ENCODE measurements at places on chromosomes 7 and 10. TPM values are rescaled to one million over a fixed set of nuclear protein-coding genes. Genes with fewer than 3 reads are reported as not detected.
A peak's percentile ranks its signal among the peaks of the same experiment; 100 is the strongest.

DNA sequence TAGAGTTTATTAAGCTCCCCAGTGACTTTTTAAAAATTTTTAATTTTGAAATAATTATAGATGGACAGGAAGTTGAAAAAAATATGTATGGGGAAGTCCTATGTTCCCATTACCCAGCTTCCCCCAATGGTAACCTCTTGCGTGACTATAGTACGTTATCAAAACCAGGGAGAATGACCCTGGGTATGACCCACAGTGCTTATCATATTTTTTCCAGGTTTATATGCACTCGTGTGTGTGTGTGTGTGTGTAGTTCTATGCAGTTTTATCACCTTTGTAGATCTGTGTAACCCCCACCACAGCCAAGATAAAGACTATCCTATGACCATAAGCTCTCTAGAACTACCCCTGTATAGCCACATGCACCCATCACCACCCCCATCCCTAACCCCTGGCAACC is 72.8 kb downstream of the TBXAS1 start:
- DNase-seq: no peak

- no peak for DNase-seq
Observed at GRCh38 chr10:68957654-68958053, 1.7 kb downstream of the DDX21 start.

DNA sequence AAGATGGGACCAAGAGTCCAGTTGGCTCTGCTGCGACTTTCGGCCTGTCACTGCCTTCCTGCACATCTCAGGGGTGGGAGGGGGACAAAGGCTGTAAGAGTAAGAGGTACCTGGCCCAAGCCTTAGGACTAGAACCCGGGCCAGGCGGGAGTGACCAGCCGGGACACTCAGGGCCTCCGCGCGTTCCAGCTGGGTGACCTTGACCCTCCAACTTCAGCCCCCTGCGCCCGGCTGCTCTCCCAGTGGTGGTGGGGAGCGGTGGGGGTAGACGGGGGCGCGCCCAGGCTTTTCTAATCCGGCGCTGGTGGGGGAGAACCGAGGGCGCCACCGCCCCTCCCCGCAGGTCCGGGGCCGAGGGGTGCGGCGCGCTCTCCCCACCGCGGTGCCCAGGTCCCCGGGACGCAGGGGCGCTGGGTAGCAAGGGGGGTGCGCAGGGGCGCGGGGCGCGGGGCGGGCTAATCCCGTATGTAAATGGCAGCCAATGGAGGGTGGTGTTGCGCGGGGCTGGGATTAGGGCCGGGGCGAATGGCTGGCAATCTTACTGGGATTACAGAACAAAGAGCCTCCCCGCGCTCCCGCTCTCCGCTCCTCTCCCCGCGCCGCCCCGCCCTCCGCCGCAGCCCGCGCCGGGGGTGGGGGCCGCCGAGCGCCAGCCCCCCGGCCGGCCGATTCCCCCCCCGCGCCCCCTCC is at the start of gene GTF2IRD1:
Gene GTF2IRD1, plus strand, starts transcription at position 585 of the 690 bp plus-strand sequence. CDS start 54,175 bp downstream, outside the sequence.
- peak; percentile 78 for DNase-seq

- no peak for DNase-seq
Observed at GRCh38 chr10:89158446-89158845, 48.7 kb downstream of the CH25H start.

- peak; percentile 55 for DNase-seq
Observed at GRCh38 chr10:10677479-10677878, 340.2 kb upstream of the CELF2 start.

DNA sequence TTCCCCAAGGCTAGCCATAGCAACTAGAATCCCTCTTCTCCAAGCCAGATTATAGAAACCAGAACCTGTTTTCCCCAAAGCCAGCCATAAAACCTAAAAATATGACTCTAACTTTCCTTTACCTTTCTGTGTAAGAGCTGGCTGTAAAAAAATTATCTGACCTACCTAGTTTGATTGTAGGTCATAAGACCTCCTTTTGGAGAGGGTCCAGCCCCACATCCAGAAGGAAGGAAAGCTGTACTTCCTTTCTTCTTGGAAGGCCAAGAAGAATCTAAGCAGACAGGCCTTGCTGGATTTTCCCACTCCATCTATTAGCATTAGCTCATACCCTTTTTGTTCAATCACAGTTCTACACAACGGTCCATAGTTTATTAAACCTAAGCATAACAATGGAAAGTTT is 1006.3 kb downstream of the SORCS3 start:
- DNase-seq: peak; percentile 54

- no peak for DNase-seq
Observed at GRCh38 chr7:51077316-51077986, 239.2 kb downstream of the COBL start.

- DNase-seq: no peak
Observed at GRCh38 chr10:5599613-5600520, 66.5 kb downstream of the ASB13 start.

- DNase-seq: no peak
Observed at GRCh38 chr10:33114451-33114952, 156.5 kb upstream of the ITGB1 start.

DNA sequence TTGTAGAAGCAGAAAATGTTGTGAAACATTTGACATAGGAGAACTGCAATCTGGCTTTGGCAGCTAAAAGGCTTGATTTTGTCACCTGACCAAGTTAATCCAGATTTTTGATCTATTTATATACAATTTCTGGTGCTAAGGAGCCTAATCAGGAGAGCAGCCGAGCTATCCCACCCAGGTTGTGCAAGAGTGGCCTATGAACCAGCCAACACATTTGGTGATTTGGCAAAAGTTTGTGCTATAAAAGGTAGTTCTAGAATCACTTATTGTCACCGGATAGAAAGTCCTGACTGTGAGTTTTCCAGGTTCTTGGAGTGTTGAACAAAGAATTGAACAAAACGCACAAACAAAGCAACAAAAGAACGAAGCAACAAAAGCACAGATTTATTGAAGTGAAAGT is 1.4 kb upstream of the SPAM1 start:
- DNase-seq: no peak

DNA sequence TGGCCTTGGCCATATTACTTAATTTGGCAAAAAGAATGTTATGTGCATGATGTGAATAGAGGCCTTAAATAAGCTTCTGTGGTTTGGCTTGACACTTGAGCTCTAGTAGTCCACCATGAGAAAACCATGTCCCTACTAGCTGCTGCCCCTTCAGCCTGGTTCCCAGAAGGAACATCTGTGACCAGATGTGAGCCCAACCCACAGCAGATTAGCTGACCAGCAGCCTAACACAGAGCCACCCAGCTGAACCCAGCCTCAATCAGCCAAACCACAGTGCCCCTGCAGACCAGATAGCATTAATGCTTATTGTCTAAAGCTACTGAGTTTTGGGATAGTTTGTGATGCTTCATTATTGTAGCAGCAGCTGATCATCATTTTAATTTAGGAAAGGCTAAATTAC is 16.6 kb downstream of the JAZF1 start:
- DNase-seq: no peak

DNA sequence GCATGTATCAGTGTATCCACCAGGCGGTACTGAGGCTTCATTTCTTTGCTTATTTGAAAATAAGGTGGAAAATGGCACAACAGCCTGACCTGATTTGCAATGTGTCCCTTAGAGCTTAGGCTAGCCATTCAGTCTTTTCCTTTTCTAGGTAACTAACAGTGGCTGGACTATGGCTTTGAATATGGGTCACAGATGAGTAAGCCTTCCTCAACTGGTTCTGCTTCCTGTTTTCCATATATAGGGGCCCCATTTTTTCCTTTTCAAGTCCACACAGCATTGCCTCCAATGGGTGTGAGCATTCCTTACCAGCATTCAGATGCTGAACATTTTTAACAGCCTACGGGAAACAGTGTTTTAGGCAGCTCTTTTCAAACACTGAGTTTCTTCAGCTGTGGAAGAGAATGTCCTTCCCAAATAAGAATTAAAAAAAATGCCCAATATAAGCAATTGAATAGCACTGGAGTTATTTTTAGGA is 3.9 kb upstream of the ITGB1 start:
- no peak for DNase-seq

DNA sequence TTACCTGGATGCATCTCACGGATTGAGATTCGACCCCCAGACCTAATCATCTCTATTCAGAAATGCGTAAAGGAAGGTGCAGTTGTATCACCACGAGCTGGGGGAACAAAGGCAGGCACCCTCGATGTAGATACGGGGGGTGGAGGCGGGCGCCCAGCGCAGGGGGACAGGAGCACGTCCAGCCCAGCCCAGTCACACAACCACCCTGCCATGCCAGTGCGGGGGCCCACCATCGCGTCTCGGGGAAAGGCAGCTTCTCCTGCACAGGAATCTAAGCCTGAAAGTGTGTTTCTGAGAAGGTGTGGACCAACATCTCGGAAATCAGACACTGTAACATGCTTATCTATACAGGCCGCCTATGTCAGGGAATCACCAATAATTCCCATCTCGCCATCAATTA is 131.1 kb downstream of the DIP2C start:
- no peak for DNase-seq

DNA sequence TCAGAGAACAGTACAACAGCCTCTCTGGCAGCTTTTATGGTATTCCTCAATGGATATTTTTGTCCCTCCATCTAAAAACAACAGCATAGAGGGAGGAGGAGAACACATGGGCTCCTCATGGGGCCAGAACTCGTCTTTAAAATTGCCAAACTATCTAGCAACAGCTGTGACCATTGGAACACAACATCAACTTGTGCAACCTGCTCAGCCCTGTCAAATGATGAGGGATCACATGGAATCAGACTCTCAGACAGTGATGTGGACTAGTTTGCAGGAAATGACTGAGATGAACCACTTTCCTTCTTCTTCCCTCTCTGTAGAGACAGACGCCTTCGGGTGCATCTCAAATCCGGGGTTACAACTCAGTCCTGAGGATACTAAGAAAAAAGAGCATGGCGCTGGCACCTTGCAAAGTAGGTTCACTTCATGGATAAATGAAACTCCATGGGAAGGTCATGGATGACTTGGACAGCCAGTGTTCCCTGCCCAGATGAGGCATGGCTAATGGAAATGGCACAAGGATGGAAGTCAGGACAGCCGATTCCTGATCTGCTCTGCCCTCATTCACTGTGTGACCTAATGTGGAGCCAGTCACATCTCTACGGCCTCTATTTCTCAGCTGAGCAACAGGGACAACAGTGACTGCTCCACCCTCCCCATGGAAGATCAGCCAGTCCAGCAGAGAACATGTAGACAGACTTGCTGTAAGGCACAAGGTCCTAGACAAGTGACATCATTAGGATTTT is 24.6 kb upstream of the DGKI start:
- DNase-seq: no peak

DNA sequence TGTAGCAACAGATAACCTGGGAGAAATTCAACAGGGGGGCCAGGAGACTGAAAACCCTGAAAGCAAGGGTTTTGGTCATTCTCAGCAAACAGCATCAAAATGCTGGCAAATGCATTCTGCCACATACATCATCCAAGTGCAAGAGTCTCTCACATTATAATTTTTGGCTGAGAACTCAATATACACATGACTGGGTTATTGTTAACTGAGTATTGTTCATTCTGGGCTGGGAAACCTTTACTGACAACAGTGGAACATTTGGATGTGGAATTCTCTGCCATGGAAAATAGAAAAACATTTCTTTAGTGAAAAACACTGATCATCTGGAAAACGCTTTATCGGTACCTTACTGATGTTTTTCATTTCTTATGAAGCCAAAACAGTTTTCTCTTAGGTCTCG is 73.1 kb upstream of the MET start:
- DNase-seq: no peak

DNA sequence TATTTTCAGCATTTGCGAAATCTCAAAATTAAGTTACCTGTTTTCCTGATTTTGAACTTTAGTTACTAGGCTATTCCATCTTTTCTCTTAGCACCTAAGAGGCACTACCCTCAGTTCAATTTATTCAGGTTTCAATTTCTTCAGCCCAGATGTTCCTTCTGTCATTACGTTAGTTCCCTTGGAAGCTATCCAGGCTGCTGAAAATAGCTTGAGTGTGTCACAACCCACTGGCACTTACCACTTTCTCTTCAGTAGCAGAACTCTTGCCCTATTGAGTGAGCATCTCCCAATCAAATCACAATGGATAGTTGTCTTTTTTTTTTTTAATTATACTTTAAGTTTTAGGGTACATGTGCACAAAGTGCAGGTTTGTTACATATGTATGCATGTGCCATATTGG is 332.7 kb upstream of the LRGUK start:
- no peak for DNase-seq

DNA sequence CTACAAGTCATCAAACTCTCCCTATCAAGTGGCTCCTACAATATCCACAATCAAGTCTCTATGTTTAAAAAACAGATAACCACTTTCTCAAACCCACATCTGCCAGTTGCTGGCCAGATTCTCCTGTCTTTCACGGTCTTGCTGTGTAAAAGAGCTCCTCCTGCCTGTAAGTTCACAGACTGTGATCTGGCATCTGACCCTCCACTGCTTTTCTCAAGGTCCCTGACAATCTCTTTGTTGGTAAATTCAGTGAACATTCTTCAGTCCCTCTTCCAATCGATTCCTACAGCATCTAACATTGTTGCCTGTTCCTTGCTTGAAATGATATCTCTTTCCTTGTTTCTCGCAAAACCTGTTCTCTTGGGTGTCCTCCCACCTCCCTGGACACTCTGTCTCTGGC is 18.5 kb upstream of the LMOD2 start:
- DNase-seq: no peak

DNA sequence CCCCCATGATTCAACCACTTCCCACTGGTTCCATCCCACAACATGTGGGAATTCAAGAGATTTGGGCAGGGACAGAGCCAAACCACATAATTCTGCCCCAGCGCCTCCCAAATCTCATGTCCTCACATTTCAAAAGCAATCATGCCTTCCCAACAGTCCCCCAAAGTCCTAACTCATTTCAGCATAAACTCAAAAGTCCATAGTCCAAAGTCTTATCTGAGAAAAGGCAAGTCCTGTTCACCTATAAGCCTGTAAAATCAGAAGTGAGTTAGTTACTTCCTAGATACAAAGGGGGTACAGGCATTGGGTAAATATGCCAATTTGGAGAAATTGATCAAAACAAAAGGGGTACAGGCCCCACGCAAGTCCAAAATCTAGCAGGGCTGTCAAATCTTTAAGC is 272.9 kb downstream of the MAGI2 start:
- DNase-seq: no peak

DNA sequence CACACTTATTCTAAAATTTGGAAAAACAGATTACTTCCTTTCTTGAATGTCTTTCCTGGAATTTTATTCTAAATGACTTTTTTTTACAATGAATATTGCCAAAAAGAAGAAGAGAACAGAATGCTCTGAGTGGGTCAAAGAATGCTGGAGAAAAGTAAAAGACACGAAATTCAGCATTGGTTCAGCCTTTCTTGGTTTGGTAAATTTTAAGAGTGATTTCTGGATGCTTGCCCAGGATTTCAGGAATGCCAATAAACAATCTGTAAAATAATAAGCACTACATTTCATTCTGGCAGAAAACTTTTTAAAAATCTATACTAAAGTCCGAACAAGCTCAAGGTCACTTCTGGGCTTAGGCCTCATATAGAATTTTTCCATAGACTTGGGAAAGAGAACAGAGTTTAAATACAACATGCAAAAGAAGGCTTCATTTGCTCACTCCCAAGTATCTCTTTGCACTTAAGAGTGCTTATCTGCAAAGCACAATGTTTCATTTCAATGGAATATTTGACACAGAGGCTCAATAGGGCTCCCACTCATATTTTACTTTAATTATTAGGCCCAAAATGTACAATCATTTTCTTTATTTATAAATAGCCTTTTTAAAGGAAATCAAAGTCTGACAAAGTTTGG is 359.5 kb upstream of the ANKRD30A start:
- DNase-seq: no peak

- no peak for DNase-seq
Observed at GRCh38 chr10:74917481-74918077, 91.2 kb downstream of the KAT6B start.

AKR1C4 gene
- total RNA-seq: not detected

PPP1R17 gene
- not detected for total RNA-seq

DPYSL4 gene
- total RNA-seq: not detected

Data from transverse colon (tissue), 4 donors.